HFFc6 (cell line): ENCODE measurements at places on chromosomes 5 and 9. TPM values are rescaled to one million over a fixed set of nuclear protein-coding genes. Genes with fewer than 3 reads are reported as not detected.
A peak's percentile ranks its signal among the peaks of the same experiment; 100 is the strongest.

GRCh38 chr5:127031147-127031862 is 947 bp upstream of the MARCHF3 start:
- peak overlapping the region; percentile 78 for H3K27ac ChIP-seq
- H3K36me3 ChIP-seq, result no peaks in the 10 kb centered on the region
- peaks cover 42% of the 10 kb centered on the region for H3K4me1 ChIP-seq

- peaks cover 5% of the 10 kb centered on the region for H3K27me3 ChIP-seq
- H3K27ac ChIP-seq, result no peak overlapping the region
- peaks cover 23% of the 10 kb centered on the region for H3K4me1 ChIP-seq
- peak; percentile 78 for DNase-seq
- H3K4me3 ChIP-seq, result no peak overlapping the region
Measured at GRCh38 chr9:21030389-21031035, 928 bp downstream of the HACD4 start.

The FGFR4 gene
- total RNA-seq, result 0.15 to 0.33 TPM in 2 of 3 replicates, not detected in the other

DNA sequence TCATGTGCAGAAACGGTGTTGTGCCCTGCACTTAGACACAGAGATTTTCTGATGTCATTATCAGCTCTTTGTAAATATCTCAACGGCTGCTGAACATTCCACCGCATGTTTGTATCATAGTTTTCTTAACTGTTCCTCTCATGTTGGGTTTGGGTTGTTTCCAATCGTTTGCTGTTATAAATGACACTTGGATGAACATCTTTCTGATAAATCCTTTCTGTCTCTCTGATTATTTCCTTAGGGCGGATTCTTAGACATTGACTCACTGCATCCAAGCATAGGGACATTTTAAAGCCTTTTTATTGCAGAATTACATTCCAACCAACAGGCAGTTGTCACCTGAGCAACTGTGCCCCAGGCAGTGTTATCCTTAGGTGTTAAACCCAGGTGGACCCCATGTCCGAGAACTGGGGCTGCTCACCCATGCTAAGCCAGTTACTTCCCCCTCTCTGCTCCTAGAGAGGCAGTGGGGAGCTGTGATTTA is 28.5 kb downstream of the COL5A1 start:
- peak overlapping the region; percentile 85 for H3K27ac ChIP-seq
- H3K27me3 ChIP-seq, result peaks cover 9% of the 10 kb centered on the region
- peaks cover 94% of the 10 kb centered on the region for H3K4me1 ChIP-seq
- H3K36me3 ChIP-seq, result peaks cover 69% of the 10 kb centered on the region
- H3K4me3 ChIP-seq, result peak overlapping the region; percentile 75

DNA sequence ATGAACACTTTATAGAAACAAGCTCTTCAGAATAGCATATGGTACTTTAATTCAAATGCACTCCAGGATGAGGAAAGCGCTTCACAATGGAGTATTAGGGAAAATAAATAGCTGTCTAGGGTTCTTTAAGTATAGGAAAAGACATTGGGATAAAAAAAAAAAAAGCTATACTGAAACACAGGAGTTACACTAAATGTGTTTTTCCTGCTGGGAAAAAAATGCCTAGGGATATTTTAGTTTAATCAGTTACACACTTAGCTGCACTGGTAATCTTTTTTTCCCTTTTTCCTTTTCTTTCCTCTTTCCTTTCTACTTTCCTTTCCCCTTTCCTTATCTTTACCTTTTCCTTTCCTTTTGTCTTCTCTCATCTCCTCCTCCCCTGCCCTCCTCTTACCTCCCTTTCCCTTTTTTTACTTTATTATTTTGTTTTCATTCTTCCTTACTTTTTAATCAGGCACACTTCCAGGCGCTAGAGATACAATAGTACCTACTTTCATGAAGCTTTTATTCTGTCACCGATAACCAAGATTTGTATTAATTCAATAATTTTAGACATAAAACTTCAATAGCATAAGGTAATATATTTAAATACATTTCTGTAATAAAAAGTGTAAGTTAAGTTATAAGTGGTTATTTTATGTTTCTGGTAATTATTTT is 758.7 kb downstream of the CDH18 start:
- no peaks in the 10 kb centered on the region for H3K27me3 ChIP-seq
- H3K4me1 ChIP-seq, result no peaks in the 10 kb centered on the region
- H3K36me3 ChIP-seq, result no peaks in the 10 kb centered on the region
- no peak overlapping the region for H3K4me3 ChIP-seq
- no peak for DNase-seq
- no peak overlapping the region for H3K27ac ChIP-seq

The ZBTB26 gene
- total RNA-seq, result 3.8 to 4.7 TPM (median 4.3 TPM) in 3 replicates

The ITK gene
- total RNA-seq, result not detected in 3 replicates
